ENCODE measurements at places on chromosomes 12 and 14.

GRCh38 chr14:68513137-68513536 is 279.7 kb downstream of the ZFP36L1 start:
- no peak for DNase-seq

DNA sequence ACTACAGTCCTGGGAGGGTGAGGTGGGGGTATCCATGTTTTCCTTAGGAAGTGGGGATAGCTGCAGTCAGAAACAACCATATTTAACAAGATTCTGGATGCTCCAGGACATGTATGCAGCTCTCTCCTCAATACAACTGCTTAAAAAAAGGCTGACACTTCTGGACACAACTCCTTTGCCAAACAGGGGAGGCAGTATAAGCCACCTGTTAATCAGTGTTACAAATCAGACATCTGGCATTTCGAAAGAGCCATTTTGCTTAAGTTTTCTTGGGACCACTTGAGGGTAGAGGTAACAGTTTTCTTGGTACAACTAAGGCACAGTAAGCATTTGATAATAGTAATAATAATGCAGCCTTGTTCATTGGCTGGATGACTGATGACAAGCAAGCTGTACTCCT is 47.1 kb downstream of the RPGRIP1 start:
- no peak for DNase-seq

DNA sequence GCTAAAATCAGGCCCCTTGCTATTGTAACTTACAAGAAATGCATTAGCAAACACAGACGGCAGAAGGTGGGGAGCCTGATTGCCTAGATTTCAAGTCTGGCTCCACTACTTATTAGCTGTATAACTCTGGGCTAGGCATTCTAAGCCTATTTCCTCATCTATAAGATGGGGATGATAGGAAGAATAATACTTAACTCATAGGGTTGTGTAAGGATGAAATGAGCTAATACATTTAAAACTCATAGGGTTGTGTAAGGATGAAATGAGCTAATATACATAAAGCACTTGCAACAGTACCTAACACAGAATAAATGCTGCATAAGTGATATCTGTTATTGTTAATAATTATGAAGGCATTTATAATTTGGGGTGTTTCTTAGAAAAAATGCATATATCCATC is 60.1 kb upstream of the DIO2 start:
- DNase-seq = no peak

DNA sequence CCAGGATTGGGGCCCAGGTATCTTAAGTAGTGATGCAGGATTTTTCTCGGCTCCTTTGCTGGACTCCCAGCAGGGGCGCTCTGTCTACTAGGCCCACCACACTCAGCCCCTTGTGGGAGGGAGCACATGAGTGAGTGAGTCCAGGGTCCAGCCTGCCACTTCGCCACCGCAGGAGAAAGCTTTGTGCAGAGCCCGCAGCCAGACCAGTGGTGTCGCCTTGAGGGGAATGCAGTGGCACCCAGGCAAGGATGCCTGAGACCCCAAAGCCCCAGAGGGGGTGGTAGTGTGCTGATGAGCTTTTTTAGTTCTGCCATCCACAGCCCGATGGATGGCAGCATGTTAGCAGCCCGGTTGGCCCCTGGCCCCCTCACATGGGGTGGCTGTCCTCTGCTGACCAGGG is 5.4 kb upstream of the MRPS35 start:
- no peak for DNase-seq

- DNase-seq = no peak
Observed at GRCh38 chr12:51186465-51187085, 13.6 kb upstream of the TFCP2 start.

- DNase-seq = no peak
Observed at GRCh38 chr14:72196237-72197015, 264.2 kb downstream of the RGS6 start.

DNA sequence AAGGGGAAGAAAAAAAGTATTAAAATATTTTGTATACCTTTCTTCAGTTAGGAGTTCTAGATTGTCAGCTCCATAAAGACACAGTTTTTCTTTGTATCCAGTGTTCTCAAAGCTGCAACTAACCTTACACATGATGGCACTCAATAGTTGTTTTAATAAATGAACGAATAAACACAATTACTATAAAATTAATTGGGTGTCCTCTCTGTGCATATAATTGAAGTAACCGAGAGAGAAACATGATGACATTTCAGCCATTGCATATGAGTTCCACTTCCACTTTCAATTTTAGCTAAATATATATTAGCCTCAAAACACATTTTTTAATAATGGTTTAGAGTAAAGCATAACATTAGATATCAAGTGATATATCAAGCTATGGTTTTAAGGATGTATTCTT is 671.2 kb downstream of the LRFN5 start:
- DNase-seq = no peak

- DNase-seq = no peak
Observed at GRCh38 chr12:81692008-81692407, 67.1 kb downstream of the PPFIA2 start.

- no peak for DNase-seq
Observed at GRCh38 chr14:67186789-67187584, 2.3 kb upstream of the GARIN2 start.

- no peak for DNase-seq
Observed at GRCh38 chr14:63512861-63513260, 30.3 kb downstream of the PPP2R5E start.

DNA sequence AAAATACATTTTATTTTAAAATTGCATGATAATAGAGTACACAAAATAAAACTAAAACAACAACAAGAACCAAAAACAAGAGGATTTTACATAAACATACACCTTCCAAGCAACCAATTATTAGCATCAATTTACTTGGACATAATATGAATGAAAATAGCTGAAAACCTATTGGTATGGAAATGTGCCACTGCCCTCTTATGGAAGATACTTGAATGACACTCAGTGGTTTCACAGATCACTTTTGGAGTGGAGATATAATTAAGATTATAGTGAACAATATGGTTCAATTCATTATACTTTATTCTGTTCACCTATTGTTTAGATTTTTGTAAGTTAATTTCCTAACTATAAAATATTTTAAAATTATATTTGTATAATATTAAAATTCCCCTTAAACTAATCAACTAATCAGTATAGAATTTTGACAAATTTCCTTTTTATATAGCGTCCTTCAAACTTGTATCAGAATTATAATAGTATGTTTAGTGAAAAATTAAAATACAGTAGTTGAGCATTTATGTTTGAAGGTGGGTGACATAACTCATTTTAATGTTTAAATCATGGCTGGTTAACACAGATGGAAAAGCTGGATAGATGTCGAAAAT is 70.1 kb downstream of the SLC6A15 start:
- no peak for DNase-seq

GRCh38 chr14:72617391-72618031 is 276.4 kb downstream of the DPF3 start:
- no peak for DNase-seq

- no peak for DNase-seq
Observed at GRCh38 chr12:48151103-48151771, 6.1 kb downstream of the ASB8 start.

DNA sequence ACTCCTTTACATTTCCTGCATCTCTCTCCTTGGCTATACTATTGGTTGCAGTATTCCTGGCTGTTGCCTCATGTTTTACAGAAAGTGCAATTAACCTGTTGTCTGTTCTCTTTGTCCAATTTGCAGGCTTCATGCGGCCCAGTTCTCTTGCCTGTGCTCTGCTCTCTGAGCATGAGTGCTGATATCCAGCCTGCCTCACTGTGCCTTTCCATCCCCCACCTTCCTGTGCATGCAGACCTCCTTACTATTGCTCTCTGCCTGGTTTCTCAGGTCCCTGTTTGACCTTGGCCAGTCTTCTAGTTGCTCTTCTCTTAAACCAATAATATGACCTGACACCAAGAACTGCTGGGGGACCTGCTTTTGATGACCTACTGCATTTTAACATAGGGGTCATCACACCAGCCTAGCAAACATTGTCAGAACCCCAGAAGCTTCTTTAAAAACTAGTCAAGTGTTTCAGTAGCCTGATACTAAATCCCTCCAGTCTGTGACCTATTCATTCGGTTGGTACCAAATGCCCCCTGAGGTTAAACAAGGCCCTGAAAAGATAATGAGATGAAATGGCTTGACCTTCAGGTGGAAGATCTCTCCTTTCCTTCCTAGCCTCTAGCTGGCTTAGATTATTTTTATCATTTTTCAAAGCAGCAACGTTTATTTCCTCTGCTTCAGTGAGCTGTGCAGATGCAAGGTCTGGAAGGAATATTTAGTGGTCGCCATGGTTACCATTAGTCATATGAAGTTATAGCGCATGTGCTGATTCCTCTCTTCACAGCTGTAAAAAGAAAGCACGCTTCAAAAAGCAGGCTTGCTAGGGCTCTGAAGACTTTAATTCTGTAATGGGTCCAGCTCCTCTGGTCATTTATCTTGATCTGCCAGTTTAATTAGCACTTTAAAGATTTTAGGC is 216.5 kb downstream of the PHLDA1 start:
- no peak for DNase-seq

GRCh38 chr14:87547536-87547935 is 445.4 kb downstream of the GALC start:
- DNase-seq = no peak

GRCh38 chr12:4215229-4216186 is 58.1 kb upstream of the CCND2 start:
- peak; percentile 16 for DNase-seq

DNA sequence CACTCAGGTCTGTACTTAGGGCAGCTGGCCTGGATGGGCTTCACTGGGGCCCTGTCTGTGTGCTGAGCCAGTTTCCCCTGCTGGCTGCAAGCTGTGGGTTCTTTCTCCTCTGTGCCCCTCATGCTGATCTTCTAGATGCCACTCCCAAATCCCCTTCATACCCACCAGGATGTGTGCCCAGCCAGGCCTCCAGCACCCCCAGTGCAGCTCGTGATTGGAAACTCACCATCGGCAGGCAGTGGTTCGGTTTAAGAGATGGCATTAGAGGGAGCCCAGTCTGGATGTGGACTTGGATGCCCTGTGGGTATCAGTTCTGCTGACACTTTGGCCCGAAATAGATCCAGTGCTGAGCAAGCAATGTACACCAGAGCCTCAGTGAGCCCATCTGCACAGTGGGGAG is 5.9 kb downstream of the TCL1B start:
- DNase-seq = no peak

DNA sequence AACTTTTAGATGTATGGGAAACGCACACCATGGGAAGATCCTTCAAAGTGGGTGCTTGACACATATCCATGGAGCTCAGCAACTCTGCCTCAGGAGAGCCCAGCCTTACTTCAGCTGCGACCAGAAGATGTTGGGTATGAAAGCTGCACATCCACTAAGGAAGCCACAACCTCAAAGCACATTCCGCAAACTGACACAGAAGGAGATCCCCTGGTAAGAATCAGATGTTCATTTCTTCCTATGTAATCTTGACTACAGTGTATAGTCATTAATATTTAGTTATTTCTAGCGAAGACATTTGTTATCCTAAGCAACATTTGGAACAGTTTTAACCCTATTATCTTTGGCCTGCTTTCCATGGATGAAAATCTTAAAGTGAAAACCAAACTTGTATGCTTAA is 374.2 kb downstream of the NAV3 start:
- no peak for DNase-seq

GRCh38 chr12:104359216-104359615 is 55.7 kb downstream of the EID3 start:
- DNase-seq = no peak

- no peak for DNase-seq
Observed at GRCh38 chr14:52042371-52043289, 26.2 kb downstream of the NID2 start.

- no peak for DNase-seq
Observed at GRCh38 chr12:106767954-106768822, 6.3 kb upstream of the RIC8B start.

GRCh38 chr14:74572726-74573301 is 39.2 kb downstream of the LTBP2 start:
- no peak for DNase-seq

- no peak for DNase-seq
Observed at GRCh38 chr12:106062693-106063092, 76.1 kb downstream of the NUAK1 start.

DNA sequence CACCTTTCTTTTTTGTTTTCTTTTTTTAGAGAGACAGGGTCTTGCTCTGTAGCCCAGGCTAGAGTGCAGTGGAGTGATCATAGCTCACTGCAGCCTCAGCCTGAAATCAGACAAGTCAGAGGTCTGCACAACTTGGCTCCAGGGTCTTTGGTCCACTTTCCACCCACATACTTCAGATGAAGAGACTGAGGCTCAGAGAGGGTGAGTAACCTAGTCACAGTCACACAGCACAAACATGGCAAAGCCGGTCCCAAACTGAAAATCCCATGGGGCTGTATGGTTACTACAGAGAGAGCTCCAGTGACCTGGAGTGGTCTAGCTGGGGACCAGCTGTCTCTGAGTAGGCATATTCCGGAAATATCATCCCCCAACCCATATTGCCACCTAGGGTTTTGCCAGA is 19.2 kb downstream of the LHX5 start:
- no peak for DNase-seq

DNA sequence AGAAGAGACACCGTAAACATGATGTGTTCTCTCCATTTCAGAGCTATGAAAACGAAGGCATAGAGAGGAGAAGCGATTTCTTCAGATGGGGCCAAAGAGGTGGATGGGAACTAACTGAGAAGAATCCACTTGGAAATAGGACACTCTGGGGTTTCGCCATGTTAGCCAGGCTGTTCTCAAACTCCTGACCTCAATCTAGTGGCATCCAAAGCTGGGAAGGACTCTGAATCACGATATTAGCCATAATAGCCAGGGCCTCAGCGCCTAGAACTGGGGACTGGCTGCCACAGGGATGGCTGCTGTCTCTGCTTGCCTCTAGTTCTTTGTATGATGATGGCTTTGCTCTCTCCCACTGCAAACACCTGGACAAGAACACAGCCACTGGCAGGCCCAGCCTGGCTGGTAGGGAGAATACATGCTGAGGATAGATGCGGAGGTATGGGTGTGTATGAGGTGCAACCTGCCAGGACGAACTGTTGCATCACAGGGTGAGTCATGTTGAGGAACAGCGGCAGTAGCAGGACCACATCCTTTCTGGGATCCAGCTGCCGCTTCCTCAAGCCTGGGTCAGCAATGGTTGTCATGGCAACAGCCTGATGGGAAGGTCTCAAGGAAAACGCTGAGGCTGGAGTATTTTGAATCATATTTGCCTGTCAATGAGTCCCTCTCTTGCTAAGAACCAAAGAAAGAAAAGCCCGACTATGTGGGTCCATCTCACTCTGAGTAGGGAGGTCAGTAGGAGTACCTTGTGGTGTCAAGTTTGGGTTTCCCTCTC is 31.1 kb downstream of the CCDC177 start:
- DNase-seq = peak; percentile 13

DNA sequence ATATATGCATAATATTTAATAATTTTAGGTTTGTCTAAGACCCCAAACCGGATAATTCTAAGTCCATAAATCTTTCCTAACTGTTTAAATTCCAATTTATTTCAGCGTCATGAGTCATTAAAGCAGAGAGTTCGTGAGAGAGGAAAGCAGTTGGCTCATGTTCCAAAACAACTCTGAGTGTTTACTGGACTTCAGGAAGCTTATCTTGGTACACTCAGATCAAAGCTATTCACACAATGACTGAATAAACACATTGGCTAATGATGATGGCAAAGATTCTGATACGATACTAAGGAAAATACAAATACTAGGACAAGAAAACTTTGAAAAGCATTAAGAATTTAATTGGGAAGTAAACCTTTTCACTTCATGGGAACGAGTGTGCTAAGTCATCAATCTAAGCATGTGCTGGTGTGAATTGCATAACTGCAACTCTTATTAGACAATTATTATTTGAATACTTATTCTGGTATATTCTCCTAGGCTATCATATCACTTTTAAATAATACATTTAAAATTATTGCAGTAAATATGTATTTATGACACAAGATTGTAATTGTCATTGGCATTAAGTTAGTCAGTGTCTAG is 34.8 kb upstream of the CLEC14A start:
- no peak for DNase-seq

GRCh38 chr12:46402451-46402850 is 29.9 kb upstream of the SLC38A2 start:
- DNase-seq = no peak

All from stimulated activated CD4-positive, alpha-beta T cell treated with anti-CD3 and anti-CD28 coated beads, Interleukin-4, amount 100 ng/mL, for 4 hours (primary cell).